ENCODE measurements at places on chromosomes 3 and 15.
A peak's percentile ranks its signal among the peaks of the same experiment; 100 is the strongest.

DNA sequence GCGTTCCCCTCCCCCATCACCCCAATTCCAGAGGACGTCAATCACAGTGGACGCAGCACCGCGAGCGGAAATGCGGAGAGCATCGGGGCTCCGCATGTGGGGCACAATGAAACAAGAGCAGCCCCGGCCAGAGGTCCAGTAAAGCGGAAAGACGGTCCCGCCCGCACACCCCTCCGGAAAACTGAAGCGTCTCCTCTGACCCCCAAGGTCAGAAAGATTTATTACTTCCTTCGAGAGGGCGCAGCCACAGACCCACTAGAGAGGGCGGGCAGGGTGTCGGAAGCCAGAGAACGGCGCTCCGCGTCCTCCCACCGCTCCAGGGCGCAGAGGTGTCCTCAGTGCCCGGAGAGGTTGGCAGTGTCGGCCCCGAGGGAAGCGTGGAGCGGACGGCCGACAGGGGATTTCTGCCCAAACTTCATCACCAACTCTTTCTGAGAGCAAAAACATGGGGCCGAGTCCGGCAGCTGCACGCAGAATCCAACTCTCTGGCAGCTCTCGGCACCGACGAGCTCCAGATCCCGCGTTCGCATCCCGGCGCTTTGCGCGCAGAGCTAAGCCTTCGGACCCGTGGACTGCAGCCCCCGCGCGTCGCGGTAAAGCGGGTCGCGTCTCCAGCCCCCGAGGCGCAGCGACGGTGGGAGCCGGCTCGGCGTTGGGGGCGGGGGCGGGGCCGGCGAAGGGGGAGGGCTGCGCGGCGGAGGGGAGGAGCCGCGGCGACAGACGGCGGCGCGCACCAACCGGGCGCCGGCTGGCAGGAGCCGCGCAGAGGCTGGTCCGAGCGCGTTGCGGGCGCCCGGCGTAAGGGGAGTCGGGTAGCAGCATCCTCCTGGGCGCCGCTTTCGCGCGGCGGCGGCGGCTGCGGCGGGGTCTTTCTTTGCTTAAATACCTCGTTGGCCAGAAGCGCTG is at the start of gene CHST2:
CHST2 (plus strand) TSS at position 763 of the 906 bp plus-strand sequence. CDS start 1,046 bp downstream, outside the sequence.
- DNase-seq = peak; percentile 92

DNA sequence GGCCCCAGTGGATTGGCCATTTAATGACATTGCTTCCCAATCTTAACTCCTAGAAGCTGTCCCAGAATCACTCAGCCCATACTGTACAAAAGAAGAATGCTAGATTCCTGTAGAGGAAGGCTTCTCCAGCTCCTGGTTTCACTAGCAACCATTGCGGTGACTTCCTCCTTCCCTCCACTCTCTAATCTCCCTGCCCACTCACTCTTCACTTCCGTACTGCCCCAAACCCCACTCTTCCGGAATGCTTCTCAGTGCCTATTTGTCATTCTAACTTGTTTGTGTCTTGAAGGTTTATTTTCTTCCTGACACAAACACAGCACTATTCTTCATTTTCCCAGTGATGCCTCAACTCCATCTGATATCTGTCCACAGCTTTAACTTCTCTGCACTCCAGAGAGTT is 97.1 kb upstream of the SPATA16 start:
- DNase-seq = no peak

DNA sequence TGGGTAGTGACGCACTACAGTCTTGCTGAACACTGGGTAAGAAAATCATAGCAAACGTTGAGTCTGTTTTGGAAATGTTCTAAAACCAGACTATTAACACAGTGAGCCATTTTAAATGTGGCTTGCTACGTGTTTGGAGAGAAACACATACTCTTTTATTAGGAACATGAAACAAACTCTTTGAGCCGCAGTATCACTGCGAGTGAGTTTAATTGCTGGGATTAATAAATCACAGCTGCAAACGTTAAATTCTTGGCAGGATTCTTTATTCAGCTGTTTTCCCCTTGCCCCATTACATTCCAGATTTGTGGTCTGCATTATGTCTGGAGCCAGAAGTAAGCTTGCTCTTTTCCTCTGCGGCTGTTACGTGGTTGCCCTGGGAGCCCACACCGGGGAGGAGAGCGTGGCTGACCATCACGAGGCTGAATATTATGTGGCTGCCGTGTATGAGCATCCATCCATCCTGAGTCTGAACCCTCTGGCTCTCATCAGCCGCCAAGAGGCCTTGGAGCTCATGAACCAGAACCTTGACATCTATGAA is 33.6 kb downstream of the BTD start:
- DNase-seq = no peak

- DNase-seq = no peak
These were observed 39.4 kb downstream of the MOBP start for GRCh38 chr3:39506863-39507262.

DNA sequence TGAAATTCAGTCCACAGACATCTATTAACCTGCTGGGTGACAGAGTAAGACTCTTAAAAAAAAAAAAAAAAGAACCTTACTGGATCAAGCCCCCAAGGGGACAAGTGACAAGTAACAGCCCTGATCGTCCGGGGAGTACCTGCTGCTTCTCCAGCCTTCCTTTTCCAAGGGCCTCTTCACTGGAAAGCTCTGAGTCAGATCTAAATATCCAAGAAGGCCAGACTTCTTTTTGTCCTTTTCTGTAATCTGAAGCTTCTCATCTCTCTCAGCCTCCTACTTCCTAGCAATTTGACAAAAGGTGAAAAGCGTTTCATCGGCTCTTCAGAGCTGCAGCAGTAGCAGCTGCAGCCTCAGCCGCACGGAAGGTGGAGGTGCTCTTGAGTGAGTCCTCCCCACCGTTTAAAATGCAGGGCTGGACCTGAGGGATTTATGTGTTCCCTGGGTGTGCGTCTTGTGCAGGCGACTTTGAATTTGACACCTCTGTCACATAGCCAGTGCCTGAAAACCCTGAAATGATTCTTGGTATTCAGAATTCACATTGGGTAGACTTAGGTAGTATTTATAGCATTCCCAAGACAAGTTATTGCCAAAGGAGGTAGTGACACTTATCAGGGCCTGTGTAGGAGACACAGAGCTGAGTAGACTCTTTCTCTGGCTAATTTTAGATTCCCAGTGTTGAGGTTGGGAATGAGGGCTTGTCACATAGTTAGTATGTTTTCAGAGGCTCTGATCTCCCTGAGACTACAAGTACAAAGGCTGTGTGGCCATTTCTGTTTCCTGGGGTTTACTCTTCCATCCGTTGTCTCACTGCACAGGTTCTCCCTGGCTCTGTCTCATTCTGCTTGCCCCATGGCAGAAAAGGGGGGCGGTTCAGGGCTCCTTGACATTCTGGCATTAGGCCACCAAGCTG is 291.2 kb upstream of the C2CD4B start:
- no peak for DNase-seq

DNA sequence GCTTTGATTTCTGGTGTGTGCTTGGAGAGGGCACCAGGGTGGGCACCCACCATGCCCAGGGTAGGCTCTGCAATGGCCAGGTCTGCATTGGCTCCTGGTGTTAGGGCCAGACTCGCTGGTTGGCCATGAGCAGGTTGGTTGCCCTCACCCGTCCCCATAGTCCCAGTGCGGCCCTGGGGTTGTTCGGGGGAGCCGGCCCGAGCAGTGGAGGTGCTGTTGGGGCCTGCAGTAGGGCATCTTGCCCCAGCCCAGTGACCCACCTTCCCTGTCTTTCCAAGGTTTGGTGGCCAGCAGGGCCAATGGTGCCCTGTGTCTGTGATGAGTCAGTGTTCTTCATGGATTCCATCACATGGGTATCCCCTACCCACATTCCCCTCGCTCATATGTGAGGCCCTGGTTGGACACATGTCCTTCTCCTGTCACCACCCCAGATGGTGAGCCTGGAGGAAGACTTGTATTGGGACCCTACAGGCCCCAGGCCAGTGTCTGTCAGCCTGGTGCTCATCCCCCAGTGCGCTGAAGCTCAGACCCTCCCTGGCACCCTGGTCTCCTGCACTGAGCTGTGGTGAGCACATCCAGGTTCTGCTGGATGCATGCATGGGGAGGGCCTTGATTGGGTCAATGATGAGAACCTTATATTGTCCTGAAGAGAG is 190.1 kb downstream of the UBE3A start:
- no peak for DNase-seq

GRCh38 chr3:30292192-30292893 is 314.1 kb upstream of the TGFBR2 start:
- no peak for DNase-seq

- peak; percentile 38 for DNase-seq
These were observed 26.3 kb downstream of the ALS2CL start for GRCh38 chr3:46667061-46667621.

DNA sequence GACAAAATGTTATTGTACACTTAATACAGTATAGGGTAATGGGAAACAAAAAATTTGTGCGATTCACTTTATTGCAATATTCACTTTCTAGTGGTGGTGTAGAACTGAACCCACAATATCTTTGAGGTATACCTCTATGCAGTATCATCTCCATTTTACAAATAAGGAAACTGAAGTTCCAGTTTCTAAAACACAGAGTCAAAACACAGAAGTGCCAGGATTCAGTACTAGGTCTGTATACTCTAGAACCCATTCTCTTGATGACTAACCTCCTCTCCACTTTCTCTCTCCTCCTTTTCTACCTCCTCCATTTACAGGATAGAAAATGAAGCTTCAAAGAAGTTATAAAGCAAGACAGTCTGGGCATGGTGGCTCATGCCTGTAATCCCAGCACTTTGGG is 62.2 kb downstream of the MB21D2 start:
- DNase-seq = no peak

DNA sequence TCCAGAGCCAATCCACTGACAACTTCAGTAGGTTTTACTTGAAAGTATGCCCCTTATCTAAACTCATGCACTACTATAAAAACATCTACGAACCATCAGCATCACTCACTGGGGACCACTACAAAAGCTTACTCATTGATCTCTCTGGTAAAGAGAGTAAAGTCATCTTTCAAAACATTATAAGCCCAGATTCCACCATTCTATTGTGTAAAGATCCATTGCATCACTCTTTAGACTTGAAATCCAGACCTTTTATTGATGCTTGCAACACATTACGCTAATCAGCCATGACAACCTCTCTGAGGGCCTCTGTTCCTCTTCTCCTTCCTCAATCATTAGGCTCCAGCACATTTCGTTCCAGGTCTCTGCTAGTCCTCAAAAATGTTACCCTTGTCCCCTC is 248.9 kb upstream of the WNT5A start:
- no peak for DNase-seq

DNA sequence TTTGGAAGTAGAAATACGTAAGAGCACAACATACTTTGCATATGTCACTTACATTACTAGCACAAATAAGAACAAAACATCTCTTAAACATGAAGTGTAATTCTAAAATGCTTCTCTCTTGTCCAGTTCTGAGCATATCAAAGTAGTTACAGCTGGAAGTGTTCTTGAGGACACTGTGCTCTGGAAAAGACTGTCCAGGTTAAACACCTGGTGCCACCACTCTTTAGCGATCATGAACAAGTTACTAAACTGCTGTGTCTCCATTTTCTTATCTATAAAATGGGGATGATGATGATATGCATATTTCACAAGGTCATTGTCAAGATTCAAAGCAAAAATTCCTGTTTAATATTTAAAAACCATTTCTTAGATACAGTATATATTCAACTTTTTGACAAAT is 790 bp downstream of the STRIT1 start:
- DNase-seq = no peak

DNA sequence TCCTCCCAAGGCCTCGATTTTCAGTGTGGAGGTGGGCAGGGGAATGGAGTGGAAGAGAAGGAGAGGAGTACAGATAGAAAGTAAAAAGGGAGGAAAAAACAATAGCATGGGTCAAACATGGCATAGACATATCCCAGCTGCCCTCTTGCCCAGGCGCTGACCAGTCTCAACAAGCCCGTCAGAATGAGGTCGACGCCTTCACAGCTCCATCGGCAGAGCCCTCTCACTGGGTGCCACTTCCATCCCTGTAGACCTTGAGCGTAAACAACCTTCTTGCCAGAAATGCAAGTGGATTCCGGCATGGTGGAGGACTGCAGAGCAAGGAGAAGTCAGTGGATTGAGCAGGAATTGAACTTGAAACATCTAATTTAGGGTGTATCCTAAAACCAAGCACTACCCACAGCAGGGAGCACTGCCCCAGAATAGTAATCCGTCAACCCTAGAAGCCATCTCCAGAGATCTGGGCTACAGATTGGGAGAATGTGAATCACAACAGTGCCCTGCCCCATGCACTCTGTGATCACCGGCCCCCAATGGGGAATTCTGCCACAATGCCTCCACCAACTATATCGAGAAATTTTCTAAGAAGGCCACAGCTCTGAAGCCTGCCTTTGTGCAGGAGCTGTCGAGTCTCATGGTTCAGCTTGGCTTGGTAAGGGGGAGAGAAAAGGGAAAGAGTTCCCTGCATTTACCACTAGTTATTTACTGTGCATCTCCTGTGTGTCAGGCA is 190.1 kb downstream of the UACA start:
- peak; percentile 20 for DNase-seq

GRCh38 chr3:185884641-185885040 is 53.2 kb downstream of the TRA2B start:
- DNase-seq = no peak

GRCh38 chr3:106184540-106185457 is 316.0 kb upstream of the CBLB start:
- no peak for DNase-seq

Data from endodermal cell (in vitro differentiated cells).